ENCODE measurements at places on chromosomes 5 and 9.

DNA sequence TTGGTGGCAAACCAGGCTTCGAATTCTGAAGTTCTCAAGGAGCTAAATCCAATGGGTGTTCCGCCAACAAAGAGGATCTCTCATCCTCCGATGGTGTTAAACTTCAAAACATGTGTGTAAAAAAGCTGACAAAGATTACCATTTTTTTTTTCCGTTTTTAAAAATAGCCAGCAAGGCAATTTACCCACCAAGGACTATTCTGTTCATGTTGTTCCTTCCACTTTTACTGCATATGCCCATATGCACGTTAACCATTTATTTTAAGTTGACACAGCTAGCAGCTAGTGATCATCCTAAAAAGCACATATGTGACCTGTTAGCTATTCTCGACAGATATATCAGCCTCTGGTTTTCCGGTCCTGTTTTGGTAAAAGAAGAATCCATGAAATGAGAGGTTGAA, 326.7 kb downstream of the PLK2 start:
- DNase-seq, result no peak

- DNase-seq, result no peak
Measured at GRCh38 chr9:84780385-84780784, 110.9 kb downstream of the NTRK2 start.

DNA sequence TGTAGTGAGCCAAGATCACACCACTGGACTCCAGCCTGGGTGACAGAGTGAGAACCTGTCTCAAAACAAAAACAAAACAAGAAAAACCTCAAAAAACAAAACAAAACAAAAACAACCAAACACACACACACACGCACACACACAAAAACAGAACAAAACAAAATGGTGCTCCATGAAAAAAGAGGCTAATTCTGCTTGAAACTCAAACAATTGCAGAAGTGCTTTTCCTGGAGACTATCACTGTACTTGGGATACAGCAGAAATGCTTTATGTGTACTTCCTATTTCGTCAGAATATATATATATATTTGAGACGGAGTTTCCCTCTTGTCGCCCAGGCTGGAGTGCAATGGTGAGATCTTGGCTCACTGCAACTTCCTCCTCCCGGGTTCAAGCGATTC, 49.9 kb upstream of the HSPA9 start:
- DNase-seq, result no peak

DNA sequence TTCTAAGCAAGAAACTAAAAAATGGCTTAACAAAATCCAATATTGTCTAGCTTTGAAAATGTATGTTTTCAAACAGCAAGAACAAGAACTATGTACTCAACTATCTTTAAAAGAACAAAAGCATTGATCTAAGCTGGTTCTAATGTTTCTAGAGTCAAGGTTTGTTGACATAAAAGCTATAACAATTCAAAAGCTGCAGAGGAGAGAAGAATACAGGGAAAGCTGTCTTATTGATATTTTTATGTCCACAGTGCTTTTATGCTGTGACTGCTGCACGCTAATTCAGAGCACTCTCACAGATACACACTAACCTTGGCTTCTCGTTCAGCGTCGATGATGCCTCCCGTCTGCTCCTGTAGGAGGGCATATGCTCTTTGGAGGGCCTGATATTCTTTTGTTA, 129.5 kb upstream of the DPYSL3 start:
- no peak for DNase-seq

- DNase-seq, result no peak
Measured at GRCh38 chr9:135304886-135305285, 174.7 kb upstream of the PPP1R26 start.

DNA sequence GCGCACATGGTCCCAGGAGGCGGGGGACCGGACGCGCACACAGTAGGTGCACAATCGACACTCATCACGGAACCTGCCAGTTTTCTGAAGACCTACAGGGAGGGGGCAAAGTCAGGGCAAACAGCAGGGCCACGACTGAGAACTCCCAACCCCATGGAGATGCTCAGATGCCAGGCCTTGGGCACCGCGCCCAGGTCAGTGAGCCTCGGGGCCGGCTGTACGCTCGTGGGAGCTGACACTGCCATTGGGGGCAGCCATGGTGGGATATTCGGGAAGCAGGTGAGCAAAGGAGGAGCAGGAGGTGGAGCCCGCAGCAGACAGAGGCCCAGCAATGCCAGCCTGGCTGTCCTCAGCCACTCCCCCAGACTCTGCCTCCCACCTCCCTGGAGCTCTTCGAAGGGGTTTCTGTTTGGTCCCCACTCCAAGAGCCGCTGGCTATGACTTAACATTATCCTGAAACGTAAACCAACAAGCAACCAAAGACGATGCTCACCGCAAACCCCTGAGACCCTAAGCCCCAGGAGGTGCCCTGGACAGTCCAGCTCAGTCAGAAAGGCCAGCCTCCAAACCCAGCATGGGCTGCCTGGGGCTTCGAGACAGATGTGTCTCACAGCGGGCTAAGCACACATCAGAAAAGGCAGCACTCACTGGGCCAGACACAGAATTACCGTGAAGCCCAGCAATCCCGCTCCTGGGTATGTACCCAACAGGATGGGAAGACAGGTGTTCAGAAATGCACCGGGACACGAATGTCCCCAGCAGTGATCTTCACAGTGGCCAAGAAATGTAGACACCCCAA, 78.4 kb downstream of the VAV2 start:
- no peak for DNase-seq

- no peak for DNase-seq
Measured at GRCh38 chr5:112161392-112161748, 257.7 kb downstream of the EPB41L4A start.

DNA sequence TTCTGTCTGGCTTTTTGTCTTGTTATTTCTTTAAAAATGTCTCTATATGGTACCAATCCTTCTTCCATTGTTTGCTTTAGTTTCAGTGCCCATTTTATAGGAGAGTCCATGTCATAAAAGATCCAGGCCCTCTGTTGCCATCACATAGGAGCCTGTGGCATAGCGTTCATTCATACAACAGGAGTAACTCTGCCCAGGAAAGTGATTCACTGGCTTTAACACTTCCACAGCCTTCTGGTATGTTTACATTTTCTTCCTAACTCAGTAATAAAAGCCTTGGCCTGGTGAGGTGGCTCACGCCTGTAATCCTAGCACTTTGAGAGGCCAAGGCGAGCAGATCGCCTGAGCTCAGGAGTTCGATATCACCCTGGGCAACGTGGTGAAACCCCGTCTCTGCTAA, 519.3 kb upstream of the PTGER4 start:
- DNase-seq, result no peak

GRCh38 chr5:45382583-45382982, 313.6 kb downstream of the HCN1 start:
- no peak for DNase-seq

GRCh38 chr5:132059696-132060500, 557 bp upstream of the IL3 start:
- DNase-seq, result no peak

DNA sequence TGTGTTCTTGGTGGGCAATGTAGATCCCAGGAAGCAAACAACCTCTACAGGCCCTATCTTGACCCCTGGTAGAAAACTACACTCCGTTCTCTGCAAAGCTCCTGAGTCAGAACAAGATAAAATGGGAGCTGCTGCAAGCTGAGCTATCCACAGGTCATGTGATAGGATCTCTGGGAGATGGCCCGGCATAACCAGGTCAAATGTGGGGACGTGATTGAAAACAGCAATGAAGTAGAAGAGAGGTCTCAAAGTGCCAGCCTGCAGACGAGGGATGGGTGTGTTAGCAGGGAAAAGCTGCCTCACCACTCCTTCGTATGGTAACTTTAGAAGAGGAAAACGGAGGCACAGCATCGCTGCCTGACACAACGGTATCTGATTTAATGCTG, 25.0 kb downstream of the NRG2 start:
- no peak for DNase-seq

DNA sequence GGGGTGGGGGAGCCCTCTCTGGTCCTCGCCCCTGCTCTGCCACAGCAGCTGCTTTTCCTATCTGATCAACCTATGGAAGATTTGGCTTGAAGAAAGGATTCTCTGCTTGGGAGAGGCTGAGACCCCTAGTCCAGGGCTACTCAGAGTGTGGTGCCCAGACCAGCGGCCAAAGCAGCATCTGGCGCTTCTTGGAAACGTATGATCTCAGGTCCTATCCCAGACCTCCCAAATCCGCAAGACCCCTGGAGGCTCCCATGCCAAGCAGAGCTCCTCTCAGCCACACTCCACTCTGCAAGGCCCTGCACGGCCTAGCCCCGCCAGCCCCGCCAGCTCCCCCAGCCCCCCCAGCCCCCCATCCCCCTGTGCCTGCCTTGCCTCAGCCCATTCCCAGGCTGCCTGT, 181.7 kb downstream of the GAPVD1 start:
- DNase-seq, result no peak

DNA sequence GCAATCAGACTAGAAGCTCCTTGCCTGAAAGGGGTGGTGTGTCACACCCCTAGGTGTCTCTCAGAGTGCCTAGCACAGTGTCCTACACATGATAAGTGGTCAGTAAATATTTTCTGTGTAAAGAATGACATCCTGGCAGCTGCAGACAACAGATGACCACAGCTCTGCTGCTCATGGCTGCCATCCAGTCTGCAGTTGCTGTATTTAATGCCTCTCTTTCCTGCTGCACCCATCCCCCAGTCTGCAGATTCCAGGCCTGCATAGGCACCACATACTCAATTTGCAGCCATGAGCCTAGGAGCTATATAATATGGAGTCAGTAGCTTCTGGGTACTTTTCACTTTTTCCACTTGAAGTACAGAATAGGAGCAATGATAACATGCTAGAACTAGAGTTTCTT, 94.9 kb upstream of the NR4A3 start:
- no peak for DNase-seq

DNA sequence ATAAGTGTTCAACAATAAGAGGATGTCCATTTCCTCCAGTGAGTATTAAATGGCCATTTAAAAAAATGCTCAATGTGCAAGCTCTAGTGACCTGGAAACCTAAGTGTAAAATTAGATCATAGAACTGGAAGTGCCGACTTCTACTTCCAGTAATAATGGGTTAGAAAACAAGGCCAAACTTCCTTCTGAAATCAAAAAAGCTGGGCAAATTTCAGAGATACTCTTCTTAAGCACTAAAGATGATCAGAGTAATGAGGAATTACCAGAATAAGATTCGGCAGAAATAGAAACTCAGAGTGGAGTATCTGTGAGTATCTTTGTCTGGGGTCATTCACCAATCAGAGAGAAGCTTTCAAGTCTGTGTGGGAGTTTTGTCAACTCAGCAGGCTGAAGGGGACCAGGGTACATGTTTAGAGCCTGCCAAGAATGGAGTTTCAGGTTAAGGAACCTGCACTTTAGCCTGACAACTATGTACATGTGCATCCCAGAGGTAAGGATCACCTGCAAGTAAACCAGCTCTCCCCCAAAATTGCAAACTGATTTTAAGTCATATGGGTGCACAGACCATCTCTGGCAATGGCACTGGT, 17.1 kb downstream of the FCN2 start:
- no peak for DNase-seq

- DNase-seq, result no peak
Measured at GRCh38 chr5:95858023-95858461, 35.5 kb upstream of the GLRX start.

DNA sequence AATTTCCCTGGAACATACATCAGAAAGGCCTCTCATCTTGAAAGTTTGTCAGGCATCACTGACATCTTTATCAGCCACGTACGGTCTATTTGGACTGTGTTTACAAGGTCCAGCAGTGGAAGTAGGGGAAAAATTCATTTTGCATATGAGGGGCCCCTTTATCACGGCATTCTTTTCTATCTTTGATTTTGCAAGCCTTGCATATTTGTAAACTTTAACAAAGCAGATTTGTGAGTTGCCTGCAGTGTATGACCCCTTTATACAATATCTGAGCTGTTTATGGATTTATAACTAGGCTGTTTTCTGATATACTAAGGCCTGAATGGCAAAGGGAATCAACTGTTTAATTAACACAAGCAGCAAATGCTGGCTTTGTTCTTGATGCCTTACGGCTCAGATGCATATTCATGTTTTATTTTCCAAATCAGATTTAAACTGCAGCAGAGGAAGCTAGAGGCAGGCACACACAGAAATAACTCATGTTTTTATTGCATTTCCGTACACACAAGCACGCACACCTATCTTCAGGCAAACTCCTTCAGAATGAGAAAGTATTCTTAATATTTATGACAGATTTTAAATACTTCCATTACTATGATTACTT, 61.1 kb downstream of the CD180 start:
- no peak for DNase-seq

- no peak for DNase-seq
Measured at GRCh38 chr9:2243666-2244555, 228.8 kb downstream of the SMARCA2 start.

- no peak for DNase-seq
Measured at GRCh38 chr9:38482918-38483592, 58.8 kb upstream of the IGFBPL1 start.

DNA sequence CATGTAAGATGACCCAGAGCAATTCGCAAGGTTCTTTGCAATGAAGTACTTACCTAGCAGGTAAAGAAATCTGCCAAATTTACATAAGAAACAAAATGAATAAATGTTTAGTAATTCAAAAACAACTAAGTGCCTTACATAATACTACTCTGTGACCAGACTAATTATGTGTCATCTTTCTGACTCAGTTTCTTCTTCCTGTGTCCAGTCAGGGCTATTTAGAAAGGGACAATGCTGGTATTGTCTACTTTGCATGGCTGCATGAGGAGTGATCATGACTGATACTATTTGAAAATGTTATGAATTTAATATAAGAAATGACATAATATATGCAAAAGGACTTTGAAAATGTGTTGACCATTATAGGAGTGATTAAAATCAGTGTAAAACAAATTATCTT, 210.0 kb downstream of the TMEM161B start:
- no peak for DNase-seq

GRCh38 chr5:75006865-75007822, 45.2 kb downstream of the GCNT4 start:
- DNase-seq, result no peak

GRCh38 chr9:22138956-22139660, 130.0 kb upstream of the CDKN2B start:
- DNase-seq, result no peak

- no peak for DNase-seq
Measured at GRCh38 chr9:86605303-86605702, 251.1 kb upstream of the TUT7 start.

GRCh38 chr5:130365956-130366355, 461.7 kb downstream of the CHSY3 start:
- no peak for DNase-seq

DNA sequence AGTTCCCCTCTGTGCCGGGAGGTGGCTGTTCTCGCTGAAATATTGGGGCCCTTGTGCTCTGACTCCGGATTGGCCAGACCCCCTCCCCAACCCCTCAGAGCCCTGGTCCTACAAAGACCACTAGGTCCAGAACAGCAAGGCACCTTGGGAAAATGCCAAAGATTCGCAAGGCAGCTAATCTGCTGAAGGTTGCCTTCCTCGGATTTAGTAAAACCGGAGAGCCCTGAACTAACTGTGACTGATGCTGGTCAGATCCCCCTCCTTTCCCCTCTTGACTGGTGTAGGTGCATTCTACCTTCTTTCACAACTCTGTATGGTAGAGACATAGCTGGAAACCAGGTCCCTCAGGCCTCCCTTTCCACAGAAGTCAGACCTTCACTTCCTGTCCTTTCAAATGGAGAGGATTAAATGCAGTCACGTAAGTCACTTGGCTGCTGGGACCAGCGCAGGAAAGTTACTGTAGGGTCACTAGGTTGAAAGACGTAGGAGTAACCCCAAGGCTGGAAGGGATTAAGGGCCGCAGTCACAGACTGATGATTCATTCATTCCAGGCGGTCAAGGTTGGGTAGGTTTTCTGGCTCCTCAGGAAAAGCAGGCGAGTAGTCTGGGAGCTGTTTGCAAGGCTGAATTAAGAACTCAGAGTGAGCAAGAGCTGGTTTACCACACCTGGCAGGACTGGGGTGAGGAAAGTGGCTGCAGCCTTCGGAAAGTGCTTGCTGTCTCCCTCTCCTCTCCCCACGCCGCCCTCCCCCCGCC, 5.3 kb downstream of the BARX1 start:
- DNase-seq, result no peak
